ENCODE measurements at places on chromosomes 16 and 17.

GRCh38 chr17:82300707-82301270, 16.6 kb downstream of the CD7 start:
- peak; percentile 71 for DNase-seq

- DNase-seq = no peak
Measured at GRCh38 chr16:2879854-2880508, 3.0 kb upstream of the FLYWCH2 start.

DNA sequence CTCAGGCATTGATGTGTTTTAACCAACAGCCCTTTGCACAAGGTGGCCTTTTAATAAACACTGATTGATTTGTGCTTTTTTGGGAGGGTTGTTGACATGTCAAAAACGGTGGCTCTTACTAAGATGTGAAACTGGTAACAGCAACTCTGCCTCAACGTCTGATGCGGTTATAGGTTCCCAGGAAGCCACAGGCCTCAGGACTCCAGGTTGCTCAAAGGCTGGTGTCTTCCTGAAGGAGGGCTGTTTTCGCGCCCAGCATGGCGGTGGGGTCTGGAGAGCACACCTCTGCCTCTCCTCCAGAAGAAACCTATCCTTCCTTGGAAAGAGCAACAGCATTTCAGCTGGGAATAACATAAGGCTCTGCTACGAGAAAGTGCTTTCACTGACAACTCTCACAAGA, 187.5 kb downstream of the IRF8 start:
- no peak for DNase-seq

GRCh38 chr16:57539072-57539796, 2.9 kb upstream of the CCDC102A start:
- DNase-seq = no peak

GRCh38 chr16:89119661-89120141, 26.0 kb downstream of the ACSF3 start:
- no peak for DNase-seq

DNA sequence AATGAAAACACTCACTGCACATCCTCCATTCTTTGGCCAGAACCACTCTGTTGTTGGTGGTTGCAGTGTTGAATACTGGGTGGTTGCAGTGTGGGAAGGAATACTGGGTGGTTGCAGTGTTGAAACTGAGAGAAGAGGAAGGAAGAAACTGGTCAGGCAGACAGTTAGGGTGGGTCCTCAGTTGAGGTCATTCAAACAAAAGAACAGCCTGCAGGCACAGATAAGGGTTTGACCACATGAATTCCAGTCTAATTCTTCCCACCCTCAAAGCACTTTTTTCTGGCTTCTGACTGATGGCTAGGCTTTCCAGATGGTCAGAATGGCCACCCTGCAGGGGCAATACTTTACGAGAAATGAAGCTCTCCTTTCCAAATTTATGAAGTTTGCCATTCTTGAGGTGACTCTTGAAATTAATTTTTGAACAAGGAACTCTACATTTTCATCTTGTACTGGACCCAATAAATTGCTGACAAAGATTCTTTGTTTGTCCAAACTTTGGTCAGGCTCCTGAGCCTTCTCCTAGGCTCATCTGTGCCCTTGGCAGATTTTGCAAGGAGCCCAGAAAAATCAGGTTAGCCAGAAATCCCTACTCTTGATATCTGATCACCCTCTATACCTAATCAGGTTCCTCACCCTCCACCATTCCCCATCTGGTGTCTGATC, 596.6 kb upstream of the CDH5 start:
- no peak for DNase-seq

DNA sequence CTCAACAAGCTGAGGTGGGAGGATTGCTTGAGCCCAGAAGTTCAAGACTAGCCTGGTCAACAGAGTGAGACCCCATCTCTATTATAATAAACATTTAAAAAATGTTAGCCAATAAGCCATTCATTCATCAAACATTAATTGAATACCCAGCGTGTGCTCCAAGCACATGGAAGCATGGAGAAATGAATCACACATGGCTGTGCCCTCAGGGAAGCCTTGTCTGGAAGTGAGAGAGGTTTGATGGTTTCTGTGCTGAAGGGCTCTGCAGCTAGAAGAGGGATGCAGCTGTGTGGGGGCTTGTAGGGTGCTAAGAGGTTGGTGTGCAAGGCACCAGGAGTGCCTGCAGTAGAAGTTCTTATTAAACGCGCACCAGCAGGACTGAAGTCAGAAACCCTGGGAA, 11.2 kb downstream of the CYB5D2 start:
- DNase-seq = no peak

DNA sequence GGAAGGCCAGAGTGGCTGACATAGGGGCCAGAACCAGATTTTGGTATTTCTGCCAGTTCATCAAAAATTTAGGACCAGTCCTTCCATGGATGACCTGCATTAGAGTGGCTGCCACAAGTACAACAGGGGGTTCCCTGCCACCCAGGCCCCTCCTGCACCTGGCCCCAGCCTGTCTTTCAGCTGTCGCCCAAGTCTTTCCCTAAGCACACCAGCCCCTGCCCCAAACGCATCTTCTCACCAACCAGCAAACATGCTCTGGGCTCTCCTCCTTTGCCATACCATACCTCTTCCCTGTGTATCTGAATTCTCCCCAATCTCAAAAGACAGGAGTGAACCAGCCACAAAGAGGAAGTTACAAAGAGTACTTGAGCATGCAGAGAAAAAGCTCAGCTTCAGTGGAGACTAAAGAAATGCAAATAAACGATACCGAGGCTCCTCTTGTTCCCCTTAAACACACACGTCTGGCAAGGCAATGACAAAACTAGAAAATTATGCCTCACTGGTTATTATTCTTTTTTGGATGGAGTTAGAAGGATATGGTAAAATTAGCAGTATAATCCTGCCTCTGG, 130.6 kb downstream of the DYNLRB2 start:
- no peak for DNase-seq

- no peak for DNase-seq
Measured at GRCh38 chr16:27028591-27029110, 38.1 kb upstream of the C16orf82 start.

GRCh38 chr16:49453983-49454382, 80.4 kb downstream of the C16orf78 start:
- DNase-seq = no peak

GRCh38 chr16:53081032-53081424, 26.2 kb downstream of the CHD9 start:
- DNase-seq = no peak

GRCh38 chr16:80665356-80665755, 124.6 kb downstream of the DYNLRB2 start:
- DNase-seq = no peak

- DNase-seq = no peak
Measured at GRCh38 chr16:16109453-16110110, 113.7 kb downstream of the ABCC6 start.

GRCh38 chr16:55367301-55367811, 43.4 kb downstream of the IRX6 start:
- no peak for DNase-seq

DNA sequence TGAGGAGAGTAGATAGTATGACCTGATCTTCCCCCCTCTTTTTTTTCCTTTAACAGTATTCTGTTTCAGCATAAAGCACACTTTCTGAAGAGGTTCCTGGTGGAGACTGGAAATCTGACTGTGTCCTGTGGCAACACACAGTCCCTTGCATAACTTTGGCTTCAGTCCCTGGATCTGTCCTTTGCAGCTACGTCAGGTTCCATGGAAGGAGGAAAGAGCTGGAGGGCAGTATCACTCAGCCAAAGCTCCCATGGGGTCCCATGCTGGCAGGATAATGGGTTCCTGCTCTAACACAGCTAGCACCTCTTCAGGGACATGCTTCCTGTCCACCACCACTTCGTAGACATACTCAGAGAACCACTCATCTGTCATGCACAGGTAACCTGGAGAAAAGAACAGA, 13.3 kb upstream of the SLC6A4 start:
- no peak for DNase-seq

DNA sequence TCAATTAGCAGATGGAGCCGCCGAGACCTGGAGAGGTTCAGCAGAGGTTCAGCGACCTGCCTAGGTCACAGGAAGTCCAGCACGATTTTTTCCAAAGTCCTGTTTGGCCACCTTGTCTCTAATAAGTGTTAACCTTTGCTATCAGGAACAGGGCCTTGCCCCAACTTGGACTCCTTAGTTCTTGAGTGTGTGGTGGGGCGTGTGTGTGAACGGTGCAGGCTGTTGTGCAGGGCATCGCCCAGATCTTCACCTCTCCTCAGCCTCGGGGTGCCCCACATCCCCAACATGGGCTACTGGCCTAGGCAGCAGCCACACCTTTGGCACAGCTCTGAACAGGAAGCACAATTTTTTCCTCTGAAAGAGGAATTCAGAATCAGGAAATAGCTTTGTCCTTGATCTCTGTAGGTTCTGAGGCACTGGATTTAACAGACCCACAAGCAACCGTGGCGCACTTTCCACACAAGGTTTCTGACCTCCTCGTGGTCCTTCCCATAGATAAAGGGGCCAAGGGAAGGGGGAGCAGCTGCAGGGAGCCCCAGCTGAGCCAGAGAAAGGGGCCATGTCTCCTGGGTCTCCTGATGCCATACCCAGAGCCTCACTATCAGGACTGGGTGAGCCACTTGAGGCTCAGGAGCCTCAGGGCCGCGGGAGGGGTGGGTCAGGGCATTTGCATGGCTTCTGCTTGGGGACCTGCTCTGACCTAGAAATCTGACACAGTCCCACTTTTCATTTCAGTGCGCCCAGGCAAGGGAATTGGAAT, 10.4 kb downstream of the MPRIP start:
- no peak for DNase-seq

GRCh38 chr16:71559855-71560254, 17.0 kb downstream of the TAT start:
- DNase-seq = no peak

DNA sequence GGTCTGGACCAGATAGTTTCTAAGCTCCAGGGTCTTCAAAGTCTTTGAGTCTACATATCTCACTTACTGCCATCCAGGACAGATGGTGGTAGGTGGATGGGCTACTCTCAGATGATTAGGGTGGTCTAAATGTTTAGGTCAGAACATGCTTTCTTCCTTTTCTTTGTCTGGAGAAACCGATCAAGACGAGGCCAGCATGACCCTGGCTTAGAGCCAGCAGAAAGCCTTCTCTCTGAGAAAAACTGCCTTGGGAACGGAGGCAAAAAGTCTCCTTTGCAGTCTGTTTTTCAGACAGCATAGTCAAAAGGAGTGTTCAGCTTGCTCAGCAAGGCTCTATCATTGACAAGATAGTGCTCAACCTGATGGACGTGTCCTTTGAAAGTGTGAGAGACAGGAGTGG, 48.8 kb downstream of the SPACA3 start:
- DNase-seq = no peak

DNA sequence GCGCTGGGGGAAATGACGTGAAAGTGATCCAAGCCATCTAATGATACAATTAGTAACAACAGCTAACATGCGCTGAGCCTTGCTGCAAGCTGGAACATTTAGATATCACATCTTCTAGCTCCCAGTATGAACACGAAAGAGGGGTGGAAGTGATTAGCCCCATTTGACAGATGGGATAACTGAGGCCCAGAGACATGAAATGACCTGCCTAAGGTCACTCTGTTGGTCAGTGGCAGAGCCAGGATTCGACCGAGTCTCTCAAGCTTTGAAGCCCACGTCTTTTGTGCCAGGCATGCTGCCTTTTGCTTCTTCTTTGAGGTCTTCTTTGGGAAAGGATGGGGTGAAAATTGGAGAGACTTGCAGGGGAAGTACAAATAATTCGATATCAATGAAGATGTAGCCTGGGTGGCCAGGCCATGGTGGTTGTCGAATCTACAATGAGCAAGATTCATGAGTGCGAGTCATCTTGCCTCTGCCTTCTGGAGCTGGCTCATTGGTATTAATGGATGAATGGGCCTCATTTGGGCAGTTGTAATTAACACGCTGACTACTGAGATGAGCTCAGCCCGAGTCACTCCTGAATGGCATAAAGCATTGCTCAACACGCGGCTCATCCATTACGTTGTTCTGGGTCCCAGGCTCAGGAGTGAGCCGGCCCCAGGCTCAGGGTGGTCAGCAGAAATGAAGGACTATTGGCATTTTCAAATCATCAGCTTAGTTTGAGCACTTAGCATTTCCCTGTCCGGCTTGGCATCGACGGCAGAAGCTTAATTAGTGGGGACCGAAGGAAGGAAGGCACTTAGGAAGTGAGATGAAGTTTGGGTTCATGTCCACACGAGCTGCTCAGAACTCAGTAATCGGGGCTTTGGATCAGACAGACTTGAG, 28.0 kb upstream of the GPRC5B start:
- no peak for DNase-seq

GRCh38 chr17:74201250-74201649, 2.2 kb upstream of the RPL38 start:
- DNase-seq = no peak

DNA sequence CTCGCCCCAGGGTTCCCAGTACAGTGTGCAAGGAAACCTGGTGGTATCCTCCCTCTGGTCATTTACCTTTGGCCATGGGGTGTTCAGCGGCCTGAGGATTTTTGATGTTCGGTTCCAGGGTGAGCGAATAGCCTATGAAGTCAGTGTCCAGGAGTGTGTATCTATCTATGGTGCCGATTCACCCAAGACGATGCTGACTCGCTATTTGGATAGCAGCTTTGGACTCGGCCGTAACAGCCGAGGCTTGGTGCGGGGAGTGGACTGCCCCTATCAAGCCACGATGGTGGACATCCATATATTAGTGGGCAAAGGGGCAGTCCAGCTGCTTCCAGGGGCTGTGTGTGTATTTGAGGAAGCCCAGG, 1.2 kb downstream of the AOC2 start:
- no peak for DNase-seq

DNA sequence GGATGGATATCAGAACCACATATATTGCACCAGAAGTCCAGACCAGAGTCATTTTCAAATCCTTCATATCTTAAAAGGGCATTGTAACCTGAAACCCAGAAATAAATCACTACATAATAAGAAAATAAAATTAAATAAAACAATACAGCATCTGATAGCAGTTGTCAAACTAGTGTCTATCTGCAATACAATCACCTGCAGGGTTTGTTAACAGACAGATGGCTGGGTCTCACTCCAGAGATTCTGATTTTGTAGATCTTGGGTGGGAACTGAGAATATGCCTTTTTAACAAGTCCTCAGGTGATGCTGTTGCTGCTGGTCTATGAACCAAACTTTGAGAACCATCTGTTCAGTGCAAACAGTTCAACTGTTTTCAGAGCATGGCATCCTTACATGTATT, 37.6 kb downstream of the NME2 start:
- DNase-seq = no peak

- no peak for DNase-seq
Measured at GRCh38 chr16:68617734-68618133, 27.4 kb upstream of the CDH3 start.

GRCh38 chr17:77721846-77722160, 236.7 kb upstream of the TNRC6C start:
- no peak for DNase-seq

DNA sequence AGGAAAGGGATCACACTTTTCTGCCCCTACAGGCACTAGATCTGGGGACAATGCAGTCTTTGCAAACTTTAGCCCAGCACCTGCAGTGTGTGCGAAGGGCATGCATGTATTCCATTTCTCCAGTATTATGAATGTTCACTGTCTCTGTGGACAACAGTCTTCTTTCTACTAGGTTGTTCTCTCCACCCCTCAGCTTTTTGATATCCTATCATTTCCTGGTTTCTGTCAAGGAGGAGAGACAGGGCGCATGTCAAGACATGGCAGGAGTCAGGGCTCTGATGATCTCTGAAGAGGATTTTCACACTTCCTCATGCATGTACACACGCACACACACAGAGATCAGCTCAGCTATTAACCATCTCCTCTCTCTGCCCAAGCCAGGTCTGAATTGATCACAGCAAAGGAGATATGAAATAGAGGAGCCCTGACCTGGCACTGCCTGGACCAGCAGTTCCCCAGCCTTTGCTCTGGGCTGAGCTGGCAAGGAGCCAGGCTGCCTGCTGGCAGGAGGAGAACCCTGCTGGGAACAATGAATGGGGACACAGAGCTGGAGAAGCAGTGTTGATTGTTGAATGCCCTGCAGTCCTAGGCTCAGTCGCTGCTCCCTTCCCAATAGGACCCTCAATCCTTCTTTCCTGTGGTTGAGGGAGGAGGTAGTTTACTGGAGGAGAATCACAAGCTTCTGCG, 2.6 kb downstream of the GPR179 start:
- DNase-seq = no peak

Data from CD4-positive, alpha-beta T cell treated with Interleukin-4 for 1 hour (primary cell).